ENCODE measurements at places on chromosomes 1 and 21.

DNA sequence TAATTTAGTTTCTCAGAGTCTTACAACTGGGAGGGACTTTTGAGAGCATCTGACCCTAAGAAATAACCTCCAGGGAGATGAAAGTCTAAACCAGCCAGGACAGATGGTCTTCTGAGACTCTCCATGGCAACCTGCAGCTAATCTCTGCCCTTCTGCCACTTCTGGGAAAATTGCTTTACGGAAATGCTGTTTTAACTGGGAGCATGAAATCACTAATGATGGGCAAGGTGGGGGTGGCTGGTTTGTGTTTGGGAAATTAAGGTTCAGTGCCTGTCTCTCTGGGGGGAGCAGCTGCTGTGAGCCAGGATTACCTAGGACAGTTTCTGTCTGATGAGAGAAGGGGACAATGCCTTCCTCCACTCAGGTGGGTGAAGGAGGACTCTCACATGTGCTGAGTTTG lies 33.2 kb downstream of the ROR1 start:
- no peak for DNase-seq

DNA sequence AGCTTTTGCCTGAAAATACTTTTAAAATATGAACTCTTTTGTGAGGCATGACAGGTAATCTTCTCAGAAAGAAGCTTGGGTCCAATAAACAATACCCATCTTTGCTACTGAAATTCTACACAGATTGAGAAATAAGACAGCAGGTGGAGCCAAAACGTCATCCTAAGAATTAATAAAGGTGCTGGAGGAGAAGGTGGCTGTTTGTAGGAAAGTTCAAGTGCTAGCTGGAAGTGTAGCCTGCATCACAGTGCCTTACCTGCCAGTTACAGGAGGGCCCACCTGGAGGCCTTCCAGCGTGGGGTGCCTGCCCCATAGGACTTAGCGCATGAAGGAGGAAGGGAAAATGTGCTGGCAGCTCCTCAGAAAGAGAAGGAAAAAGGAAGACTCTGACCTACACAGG lies 93.7 kb downstream of the TTC3 start:
- DNase-seq, result peak; percentile 19

DNA sequence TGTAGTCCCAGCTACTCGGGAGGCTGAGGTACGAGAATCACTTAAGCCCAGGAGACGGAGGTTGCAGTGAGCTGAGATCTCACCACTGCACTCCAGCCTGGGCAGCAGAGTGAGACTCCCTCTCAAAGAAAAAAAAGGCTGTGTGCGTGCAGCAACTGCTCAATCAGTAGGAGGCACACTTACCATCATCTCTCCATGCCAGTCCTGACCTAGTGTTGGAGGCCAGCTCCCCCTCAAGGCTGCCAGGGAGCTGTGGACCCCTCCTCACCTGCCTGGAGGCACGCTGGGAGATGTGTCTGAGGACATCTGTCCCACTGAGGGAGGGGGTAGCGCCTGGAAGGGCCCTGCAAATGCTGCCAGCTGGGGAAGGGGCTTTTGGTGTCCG lies 11.9 kb downstream of the RPS6KA1 start:
- no peak for DNase-seq

DNA sequence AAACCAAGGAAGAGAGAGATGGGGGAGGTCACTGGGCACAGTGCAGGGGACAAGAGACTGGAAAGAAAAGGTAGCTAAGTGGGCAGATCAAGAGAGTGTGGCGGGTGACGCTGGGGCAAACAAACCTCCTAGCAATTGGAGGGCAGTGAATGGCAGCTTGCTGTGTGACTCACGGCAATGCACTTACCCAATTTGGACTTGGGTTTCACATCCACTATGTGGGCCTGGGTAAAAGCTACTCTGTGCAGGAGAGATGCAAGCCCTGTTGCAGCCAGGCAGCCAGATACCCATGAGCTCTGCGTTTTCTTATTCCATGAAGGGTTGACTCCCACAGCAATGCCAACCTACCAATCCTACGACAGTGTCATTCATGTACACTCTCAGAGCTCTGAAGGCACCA lies 9.5 kb downstream of the PLXNA2 start:
- no peak for DNase-seq

DNA sequence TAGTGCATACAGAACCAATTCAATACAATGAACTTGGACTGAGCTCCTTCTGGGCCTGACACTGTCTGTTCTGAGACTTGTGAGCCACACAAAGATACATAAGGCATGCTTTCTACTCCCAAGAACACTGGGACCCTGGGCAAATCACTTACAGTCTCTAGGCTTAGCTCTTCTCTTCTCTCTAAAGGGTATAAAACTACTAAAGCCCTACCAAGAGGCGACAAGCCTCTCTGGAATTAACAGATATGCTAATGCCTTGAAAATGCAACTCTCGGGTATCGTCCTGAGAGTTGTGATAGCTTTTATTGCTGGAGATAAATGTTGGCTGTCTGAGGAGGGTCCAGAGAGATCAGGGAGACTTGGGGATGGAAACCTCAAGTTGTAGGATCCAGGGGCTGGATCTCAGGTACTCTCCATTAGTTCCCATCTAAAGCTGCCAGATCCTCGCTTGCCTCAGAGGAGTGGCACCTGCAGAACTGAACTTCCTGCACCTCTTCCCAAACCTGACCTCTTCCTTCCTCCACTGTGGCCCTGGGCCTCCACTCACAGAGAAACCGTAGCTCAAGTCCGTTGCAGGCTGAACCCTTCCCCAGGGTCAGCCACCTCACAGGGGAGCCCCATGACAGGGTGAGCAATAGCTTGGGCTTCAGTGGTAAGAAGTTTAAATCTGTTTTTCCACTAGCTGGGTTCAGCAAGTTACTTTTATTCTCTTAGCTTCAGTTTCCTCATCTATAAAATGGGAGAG lies 11.5 kb upstream of the CFAP45 start:
- DNase-seq, result peak; percentile 39

GRCh38 chr1:216186141-216186540 lies 237.1 kb downstream of the USH2A start:
- DNase-seq, result no peak

- DNase-seq, result no peak
Observed at GRCh38 chr1:60222360-60223115, 149.0 kb upstream of the C1orf87 start.

DNA sequence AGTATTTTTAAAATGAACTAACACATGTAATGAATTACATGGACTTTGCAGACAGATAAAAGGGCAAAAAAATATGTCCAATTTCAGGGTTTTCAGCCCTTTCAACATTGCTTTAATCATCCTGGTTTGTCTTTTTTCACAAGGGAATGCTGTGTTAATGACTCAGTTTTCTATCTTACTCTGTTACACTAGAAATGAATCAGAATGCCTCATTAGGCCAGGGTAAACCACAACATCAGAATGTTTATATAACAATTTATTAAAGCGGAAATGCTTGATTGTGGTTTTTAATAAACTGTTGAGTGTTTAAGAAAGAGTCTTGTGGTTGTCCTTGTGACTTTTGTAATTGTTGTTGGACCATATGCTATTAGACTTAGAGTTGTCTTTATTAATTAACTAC lies 13.5 kb downstream of the GORAB start:
- no peak for DNase-seq

DNA sequence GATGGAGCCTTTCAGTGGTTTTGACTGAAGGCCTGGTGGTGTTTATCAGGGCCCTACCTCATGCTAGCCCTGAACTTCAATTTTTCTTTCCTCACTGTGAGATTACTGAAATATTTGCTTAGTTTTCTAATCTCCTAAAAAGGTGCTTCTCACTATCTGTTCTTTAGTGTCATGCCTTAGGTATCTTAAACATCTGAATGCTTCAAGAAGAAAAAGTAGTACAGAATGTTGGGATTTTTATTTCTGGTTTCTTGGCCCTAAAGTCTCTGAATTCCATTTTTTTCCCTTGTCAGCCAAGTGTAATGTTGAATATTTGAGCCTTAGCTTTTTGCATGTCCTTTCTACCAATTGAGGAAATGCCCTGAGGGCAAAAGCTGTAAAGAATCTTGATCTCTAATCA lies 47.9 kb upstream of the PRKACB start:
- DNase-seq, result no peak
